H9 (cell line): ENCODE measurements at places on chromosomes 13 and 19. TPM values are rescaled to one million over a fixed set of nuclear protein-coding genes. Genes with fewer than 3 reads are reported as not detected.

GRCh38 chr13:74026753-74027152 is 107.5 kb downstream of the KLF12 start:
- peaks cover 18% of the 10 kb centered on the region for H3K36me3 ChIP-seq
- peak overlapping the region; percentile 15 for H3K27ac ChIP-seq
- no peaks in the 10 kb centered on the region for H3K27me3 ChIP-seq

DNA sequence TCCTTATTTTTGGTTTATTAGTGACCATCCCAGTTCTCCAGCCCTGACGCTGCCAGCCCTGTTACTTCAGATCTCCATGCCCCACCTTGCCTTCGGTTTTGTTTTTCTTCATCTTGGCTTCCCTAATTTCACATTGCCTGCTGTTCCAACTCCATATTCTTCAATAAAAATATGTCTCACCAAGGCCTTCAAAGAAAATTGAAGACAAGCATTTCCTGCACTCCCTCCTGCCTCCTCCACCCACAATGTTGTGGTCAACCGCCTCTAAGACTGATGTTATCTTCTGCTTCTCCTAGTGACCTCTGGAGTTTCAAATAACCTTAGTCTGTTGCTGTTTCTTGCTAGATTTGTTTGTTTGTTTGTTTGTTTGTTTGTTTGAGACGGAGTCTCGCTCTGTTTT is 14.6 kb downstream of the PLD3 start:
- no peak overlapping the region for H3K4me3 ChIP-seq
- H3K36me3 ChIP-seq: peaks cover 5% of the 10 kb centered on the region; the same call in 2 of the 3 replicates
- H3K27ac ChIP-seq: no peak overlapping the region
- no peaks in the 10 kb centered on the region for H3K27me3 ChIP-seq
- H3K4me1 ChIP-seq: no peaks in the 10 kb centered on the region
- DNase-seq: no peak

ZNF575 gene
- not detected in 2 replicates for total RNA-seq

GRCh38 chr19:43776286-43776685 is 4.5 kb downstream of the KCNN4 start:
- H3K4me1 ChIP-seq: peaks cover 7% of the 10 kb centered on the region; the same call in 1 of the 2 replicates
- H3K27ac ChIP-seq: no peak overlapping the region
- peak overlapping the region; percentile 46; the same call in 2 of the 3 replicates for H3K4me3 ChIP-seq

DNA sequence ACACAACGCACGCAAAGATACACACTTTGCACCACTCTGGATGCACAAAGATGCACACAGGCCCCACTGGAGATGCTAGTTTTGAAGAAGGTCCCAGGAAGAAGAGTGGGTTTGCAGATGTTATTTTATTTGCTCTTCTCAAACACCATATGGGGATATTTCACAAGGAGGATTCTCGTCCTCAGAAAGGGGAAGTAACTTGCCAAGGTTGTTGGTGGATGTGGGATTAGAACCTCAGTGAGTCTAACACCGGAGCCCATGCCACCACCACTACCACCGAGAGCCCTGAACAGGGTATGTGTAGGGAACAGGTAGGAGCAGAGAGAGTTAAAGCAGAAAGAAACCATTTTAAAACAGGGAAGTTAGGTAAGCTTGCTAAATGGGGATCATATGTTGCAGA is 9.6 kb upstream of the CEACAM6 start:
- DNase-seq: no peak
- no peaks in the 10 kb centered on the region for H3K36me3 ChIP-seq
- no peak overlapping the region for H3K4me3 ChIP-seq

ADAMTSL5 gene
- 1.4 and 1.5 TPM in 2 replicates for total RNA-seq

DNA sequence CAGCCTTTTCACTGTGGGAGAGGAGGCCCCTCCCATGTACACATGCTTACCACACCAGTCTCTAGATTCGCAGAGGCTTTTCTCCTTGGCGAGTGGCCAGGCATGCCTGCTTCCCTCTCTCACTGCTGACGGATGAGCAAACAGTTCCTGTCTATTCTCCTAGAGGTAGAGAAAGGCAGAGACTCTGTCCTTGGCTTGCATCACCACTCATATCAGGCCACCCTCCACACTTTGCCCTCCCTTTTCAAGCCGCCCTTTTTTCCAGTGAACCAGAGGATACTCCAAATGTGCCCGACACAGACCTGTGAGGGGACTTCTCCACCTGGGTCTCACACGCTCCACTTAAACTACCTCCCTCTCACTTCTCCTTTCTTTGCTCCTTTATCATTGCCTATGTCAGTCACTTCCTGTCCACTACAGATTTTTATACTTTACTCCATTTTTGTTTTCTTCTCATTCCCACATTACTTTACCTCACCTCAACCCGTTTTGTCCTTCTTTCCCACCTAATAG is 284.6 kb downstream of the DNAJC15 start:
- no peak overlapping the region for H3K4me3 ChIP-seq
- H3K27ac ChIP-seq: no peak overlapping the region
- H3K27me3 ChIP-seq: no peaks in the 10 kb centered on the region; the same call in 1 of the 2 replicates
- no peaks in the 10 kb centered on the region for H3K4me1 ChIP-seq

DNA sequence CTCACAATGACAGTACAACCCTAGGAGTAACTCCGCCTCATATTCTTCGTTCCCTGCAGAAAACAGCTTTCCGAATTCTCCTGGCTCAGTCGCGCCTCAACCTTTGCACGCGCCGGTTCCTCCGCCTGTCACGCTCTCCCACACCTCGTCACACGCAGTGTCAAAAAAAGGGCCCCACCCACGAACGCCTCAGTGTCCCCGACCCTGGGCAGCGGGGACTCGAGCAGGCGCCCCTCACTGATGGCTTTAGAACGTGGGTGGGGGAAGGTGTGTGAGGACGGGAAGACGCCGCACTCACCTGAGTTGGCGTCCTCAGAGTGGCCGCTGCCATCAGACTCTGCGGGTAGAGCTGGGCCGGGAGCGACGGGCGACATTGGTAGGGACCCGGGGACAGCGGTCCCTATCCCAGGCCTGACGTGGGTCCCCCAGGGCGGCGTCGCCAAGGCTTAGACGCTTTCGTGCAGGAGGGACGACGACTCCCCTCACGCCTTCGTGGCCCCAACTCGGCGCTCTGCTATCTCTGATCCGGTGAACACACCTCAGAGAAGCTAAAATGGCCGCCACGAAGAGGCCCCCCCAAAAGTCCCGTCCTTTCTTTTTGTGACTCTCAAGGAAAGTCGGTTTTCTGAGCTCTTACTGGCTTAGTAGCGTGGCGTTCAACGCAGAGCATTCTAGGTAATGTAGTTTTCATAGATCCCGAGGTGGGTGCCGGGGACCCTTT is at the start of gene ZNF154:
Gene ZNF154, minus strand, starts transcription at position 564 of the 721 bp plus-strand sequence. Its CDS starts 233 bp downstream, at position 331.
- H3K4me3 ChIP-seq: peak within 1 kb of the TSS; percentile 91
- H3K36me3 ChIP-seq: peaks cover 39% of the 10 kb centered on the region
- H3K27me3 ChIP-seq: no peaks in the 10 kb centered on the region

KLK2 gene
- total RNA-seq: not detected in 2 replicates
